ENCODE measurements at places on chromosomes 1 and 21.

GRCh38 chr1:62467092-62467491, 30.2 kb downstream of the USP1 start:
- DNase-seq, result no peak

DNA sequence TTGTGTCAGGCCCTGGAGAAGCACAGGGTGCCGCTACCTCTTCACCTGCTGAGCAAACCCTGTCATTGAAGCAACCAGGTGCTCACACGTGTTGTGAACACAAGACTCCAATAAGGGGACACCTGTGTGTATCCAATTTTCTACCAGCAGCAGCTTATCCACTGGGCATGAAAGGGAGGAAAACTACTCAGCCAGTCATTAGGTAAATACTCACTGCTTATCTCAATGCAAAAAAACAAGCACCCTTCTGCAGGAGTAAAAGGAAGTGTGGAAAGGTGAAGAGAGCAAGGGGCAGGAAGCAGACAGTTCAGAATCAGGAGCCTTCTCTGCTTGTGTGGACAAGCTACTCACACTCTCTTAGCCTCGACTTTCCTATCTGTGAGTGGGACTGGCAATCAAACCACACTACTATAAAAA, 148.9 kb downstream of the ETS2 start:
- no peak for DNase-seq

DNA sequence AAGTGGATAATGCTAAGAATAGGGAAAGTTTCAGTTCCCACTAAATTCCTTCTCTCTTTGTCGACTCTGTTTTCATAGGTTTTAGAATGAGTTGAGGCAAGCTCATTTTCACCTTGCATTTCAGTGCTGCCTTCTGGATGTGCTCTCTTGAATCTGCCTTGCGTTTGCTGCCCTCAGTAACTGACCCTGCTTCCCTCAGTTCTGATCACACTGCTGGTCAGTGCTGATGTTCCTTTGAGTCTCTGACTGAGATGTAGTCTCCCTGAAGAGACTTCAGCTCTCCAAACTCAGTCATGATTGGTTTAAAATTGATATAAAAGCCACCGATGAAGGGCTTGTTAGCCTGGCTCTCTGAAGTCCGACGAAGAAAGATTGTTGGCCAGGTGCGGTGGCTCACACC, 25.2 kb upstream of the HMGN1 start:
- DNase-seq, result no peak

DNA sequence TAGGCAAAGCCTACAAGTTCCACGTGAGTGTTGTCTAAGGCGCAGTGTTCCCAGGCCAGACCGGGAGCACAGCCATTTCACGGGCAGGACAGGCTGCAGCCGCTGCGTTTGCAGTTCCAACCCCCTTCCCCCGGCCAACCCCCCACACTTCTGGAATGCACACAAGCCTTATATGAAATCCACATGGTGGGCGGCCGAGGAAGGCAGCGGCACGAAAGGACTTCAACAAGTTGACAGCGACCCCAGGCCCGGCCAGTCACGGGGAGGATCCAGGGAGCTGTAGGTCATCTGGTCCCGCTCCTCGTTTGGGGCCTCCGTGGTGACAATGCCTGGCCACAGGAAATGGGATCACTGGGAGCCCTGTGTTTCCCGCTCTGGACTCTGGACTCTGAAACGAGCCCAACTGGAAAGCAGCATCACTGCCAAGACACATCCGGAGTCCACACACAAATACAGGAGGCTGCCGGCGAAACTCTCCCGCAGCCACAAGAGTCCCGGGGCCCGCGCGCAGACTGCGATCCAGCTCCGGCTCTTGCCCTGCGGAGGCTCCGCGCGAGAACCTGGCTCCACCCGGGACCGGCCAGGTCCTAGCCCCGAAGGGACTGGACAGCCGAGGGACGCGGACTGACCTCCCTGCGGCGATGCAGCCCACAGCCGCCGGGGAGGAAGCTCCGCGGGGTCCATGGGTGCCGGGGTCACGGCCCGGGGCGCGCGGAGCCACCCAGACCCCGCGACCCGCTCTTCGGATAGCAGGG, 794 bp downstream of the NID1 start:
- DNase-seq, result peak; percentile 66

DNA sequence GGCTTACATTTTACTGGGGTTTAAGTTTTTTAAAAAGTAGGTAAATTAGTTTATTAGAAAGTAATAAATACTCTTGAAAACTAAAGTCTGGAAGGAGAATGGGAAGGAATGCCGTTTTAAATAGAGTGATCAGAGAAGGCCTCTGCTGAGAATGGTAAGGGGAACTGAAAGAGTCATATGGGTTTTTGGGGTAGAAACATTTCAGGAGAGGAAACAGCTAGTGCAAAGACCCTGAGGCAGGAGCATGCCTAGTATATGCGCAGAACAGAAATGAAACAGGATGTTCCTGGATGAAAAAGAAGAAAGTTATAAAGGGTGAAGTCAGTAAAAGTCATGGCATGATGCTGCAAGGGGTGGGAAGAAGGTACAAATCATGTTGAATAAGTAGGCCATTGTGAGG, 38.9 kb downstream of the ZC3H11B start:
- DNase-seq, result no peak

- no peak for DNase-seq
Observed at GRCh38 chr1:243394066-243394465, 138.2 kb downstream of the SDCCAG8 start.

DNA sequence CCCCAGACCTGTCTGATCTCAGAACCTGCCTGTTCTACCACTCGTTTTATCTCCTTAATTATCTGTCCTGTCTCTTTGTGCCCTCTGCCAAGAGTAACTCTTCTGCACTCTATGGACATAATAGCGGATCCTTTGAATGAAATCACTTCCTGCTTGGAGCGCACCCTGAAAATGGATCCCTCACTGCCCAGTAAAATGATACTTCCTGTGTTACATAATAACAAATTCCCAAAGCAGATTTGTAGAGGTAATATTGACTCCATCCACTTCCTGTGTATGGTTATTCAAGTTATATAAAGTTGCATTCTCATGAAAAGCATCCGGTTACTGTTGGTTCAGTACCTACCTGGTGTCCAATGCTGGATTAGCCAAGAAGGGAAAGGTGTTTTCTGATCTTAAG, 246.0 kb downstream of the TRABD2B start:
- peak; percentile 8 for DNase-seq

DNA sequence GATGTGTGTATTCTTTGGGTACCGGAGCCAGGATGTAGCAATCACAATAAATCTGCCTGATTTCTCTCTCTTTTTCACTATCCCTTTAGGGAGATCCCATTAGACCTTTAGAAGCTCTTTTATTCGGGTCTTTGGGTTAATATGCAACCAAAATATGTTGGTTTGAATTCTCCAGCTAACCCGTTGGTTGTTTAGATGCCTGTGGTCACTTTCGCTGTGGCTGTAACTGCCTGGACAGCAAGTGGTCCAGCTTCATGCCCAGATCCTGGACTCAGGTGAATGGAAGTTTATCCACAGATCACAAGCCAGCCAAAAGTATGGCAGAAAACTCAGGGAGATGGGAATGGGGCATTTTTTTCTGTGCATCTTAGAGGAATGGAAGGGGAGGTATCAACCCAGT, 12.3 kb downstream of the KAZN start:
- DNase-seq, result no peak

- no peak for DNase-seq
Observed at GRCh38 chr1:248804771-248805681, 20.7 kb downstream of the SH3BP5L start.

DNA sequence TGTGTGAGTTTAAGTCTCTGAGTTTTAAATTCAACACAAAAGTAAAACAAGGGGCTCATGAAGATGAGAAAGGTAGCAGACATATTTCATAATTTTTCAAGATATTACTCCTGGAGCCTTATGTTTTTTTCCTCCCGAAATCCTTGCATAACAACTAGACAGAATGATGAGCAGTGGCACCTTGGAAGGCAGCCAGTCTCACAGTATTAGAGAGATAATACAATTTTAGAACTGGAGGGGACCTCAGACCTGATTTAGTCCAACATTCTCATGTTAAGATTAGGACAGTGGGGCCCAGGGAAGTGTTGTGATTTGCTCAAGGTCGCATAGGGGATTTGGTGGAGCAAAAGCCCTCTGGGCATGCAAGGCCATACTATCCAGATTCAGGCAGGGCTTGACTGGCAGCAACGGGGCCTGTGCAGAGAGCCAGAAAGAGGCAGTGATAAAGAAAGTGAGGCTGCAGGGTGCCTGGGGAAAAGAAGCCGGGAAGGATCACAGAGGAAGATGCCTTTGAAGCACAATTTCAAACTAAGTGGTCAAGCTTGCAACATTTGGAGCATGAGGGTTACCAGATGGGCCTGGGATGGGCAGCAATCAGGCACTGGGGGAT, 31.4 kb upstream of the BCL9 start:
- DNase-seq, result no peak

DNA sequence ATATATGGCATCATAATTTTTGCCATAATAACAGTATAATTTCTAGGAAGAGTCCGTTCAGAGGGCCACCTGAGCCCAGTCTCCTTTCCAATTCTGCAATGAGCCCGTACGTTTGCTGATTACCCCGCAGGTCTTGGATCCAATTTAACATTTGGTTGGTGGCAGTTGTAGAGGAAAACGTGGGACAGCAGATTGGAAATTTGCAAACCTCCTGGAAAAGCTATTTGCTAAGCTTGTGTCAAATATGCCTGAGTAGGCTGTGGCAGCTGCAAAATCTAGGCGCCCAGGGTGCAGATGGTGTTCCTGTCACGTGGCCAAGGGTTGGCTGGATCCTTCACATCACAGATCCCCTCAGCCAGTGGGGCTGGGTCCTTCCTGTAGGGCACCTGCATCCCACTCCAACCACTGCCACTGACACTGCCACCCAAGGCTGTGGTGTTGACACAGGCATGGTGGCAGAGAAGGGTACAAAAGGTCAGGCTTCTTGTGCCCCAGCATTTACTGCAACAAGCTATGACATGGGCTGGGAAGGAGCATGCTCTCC, 174.8 kb upstream of the SYT6 start:
- DNase-seq, result no peak
